Activated naive CD8-positive, alpha-beta T cell treated with anti-CD3 and anti-CD28 coated beads, Interleukin-2, amount 10 ng/mL, durations not matched to agents 7 days and 5 days (primary cell): ENCODE measurements at places on chromosomes 7 and 10.

- DNase-seq, result no peak
These were observed 4.9 kb upstream of the BLOC1S2 start for GRCh38 chr10:100291356-100291755.

GRCh38 chr7:137774793-137775201 lies 72.0 kb downstream of the DGKI start:
- DNase-seq, result no peak

GRCh38 chr7:102417105-102417504 lies 16.3 kb upstream of the ORAI2 start:
- DNase-seq, result no peak

GRCh38 chr7:15802425-15802824 lies 115.9 kb upstream of the MEOX2 start:
- DNase-seq, result no peak

DNA sequence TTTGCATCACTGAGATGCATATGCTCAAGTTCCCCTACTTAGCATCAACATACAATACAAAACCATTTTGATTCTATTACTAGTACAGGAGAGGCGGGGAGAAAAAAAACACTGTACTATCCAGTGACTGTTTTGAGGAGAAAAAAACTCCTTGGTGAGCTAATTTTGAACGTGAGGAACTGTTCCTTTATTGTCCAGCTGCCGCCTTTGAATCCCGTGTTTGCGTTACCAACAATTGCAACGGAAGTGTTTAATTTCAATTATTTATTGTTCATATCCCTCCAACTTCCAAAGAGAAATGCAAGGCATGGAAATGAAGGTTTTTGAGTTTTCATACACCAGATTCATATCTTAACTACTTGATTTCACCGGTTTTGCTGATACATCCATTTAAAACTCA lies 66.4 kb upstream of the ARHGAP21 start:
- DNase-seq, result no peak

DNA sequence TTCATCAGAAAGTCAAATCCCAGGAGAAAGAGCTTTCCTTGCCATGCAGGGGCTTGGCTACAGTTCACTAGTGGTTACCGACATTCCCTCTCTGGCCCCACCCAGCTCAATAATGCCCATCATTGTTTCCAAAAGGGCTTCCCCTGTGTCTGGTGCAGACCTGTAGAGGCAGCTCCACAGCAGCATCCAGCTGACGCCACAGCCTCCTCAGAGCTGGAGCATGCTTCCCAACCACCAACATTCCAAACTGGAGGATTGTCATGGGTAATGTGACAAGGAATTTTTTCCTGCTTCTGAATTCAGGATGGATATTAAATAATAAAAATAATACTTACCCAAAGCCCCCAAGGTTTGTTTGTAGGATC lies 77.4 kb downstream of the ZNF365 start:
- no peak for DNase-seq

GRCh38 chr7:17773289-17773626 lies 167.0 kb downstream of the SNX13 start:
- no peak for DNase-seq
